Hypothalamus (tissue), 51 donors: ENCODE measurements at places on chromosomes 5 and 9.

- no peak for DNase-seq
Measured at GRCh38 chr5:17222664-17223063, 5.2 kb downstream of the BASP1 start.

- no peak for DNase-seq
Measured at GRCh38 chr5:38420246-38420645, 136.2 kb downstream of the LIFR start.

GRCh38 chr9:8857926-8858595 is 1058.5 kb upstream of the DMAC1 start:
- DNase-seq = no peak

GRCh38 chr5:180133971-180134508 is 62.5 kb upstream of the RNF130 start:
- DNase-seq = no peak

- no peak for DNase-seq
Measured at GRCh38 chr5:31638345-31638744, 586 bp upstream of the PDZD2 start.

DNA sequence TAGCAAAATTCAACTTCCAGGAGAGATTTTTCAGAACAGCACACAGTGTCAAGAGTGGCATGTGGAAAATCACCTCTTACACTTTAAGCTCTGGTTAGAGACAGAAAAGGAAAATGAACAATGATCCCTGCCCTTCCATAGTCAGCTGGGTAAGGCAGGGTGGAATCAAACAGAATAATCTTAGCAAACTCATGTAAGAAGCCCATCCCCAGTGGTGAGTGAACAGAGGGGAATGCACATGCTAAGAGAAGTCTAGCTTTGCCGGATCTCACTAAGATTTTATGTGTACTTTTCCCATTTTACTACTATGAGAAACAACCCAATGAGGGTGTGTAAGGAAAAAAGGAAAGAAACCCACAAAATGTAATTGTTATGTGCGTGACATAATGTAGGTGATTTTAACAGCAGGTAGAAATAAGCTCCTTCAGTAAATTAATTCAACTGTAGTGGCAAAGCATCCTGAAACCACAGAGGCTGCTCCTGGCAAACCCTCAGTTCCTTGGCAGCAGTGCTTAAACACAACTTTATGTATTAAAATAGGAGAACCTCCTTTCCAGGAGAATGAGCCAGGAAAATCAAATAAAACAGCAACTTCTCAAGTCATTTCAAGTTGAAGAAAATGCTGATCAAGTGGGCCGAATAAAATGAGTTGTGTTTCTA is 366.0 kb upstream of the TRPC7 start:
- DNase-seq = no peak

- DNase-seq = no peak
Measured at GRCh38 chr9:68705531-68706362, 707 bp downstream of the PIP5K1B start.

GRCh38 chr5:129899454-129899853 is 4.8 kb upstream of the CHSY3 start:
- no peak for DNase-seq

- no peak for DNase-seq
Measured at GRCh38 chr9:112064871-112065270, 110.2 kb downstream of the SUSD1 start.

GRCh38 chr9:94870793-94871558 is 144.5 kb downstream of the AOPEP start:
- DNase-seq = no peak

- DNase-seq = no peak
Measured at GRCh38 chr9:13209498-13209897, 70.0 kb downstream of the MPDZ start.

- no peak for DNase-seq
Measured at GRCh38 chr9:13524245-13524644, 244.8 kb upstream of the MPDZ start.
